ENCODE measurements at places on chromosomes 16 and 17.

GRCh38 chr17:6455321-6455705, 11.1 kb downstream of the PIMREG start:
- DNase-seq: no peak

GRCh38 chr16:77158293-77158692, 32.7 kb upstream of the MON1B start:
- DNase-seq: no peak

GRCh38 chr16:4111748-4112696, 4.2 kb downstream of the ADCY9 start:
- no peak for DNase-seq

GRCh38 chr17:66337866-66338485, 35.6 kb downstream of the PRKCA start:
- DNase-seq: no peak

GRCh38 chr16:15452246-15452855, 18.0 kb downstream of the BMERB1 start:
- no peak for DNase-seq

DNA sequence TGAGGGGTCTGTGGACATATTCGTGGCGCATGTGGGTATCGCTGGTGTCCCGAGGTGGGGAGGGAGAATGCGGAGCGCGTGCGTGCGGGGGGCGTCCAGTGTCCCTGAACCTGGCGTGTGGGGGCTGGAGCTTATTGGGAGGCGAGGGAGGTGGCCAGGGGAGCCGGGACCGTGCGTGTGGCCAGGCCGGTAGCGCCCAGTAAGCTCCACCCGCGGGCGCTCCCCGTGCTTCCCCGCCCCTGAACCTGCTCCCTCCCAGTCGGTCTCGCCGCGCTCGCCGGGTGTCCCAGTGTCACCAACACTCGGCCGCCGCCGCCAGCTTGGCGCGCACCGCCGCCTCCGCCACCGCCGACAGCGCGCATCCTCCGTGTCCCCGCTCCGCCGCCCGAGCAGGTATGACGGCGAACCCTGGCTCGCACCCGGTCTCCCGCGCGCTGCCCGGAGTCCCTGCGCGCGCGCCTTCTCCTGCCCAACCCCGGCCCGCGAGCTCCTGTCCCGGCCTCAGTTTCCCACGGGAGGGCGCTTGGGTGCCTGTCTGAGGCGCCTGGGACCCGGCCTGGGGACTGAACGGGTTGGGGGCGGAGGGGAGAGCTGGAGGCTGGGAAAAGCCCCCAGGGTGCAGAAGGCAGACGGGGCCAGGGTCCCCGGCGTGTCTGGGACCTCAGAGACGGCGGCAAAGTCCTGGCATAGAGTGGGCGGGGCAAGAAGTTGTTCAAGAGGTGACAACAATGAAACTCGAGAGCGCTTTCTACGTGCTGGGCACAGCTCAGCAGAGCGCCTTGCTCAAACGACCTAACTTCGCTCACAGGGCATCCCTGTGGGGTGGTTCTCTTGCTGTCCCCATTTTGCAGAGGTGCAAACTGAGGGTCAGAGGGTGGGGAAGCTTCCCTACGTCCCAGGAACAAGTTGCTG, at the start of gene SCNN1B:
Gene SCNN1B, plus strand, starts transcription at position 258 of the 912 bp plus-strand sequence. CDS start 46,298 bp downstream, outside the sequence.
- no peak for DNase-seq

GRCh38 chr17:73901661-73902415, 257.6 kb upstream of the SDK2 start:
- no peak for DNase-seq

Data from NCI-H187 treated with DMSO at 0.1 percent for 48 hours (cell line).